ENCODE measurements at places on chromosomes 1 and 21. TPM values are rescaled to one million over a fixed set of nuclear protein-coding genes. Genes with fewer than 3 reads are reported as not detected.
A peak's percentile ranks its signal among the peaks of the same experiment; 100 is the strongest.

HCN3 gene
- total RNA-seq, result 1.9 TPM

SYCP1 gene
- total RNA-seq, result not detected

- peaks cover 5% of the 10 kb centered on the region for H3K4me1 ChIP-seq
- peak overlapping the region; percentile 85 for H3K27ac ChIP-seq
- DNase-seq, result no peak
- H3K4me3 ChIP-seq, result no peak overlapping the region
Observed at GRCh38 chr1:219299420-219299819, 125.7 kb downstream of the LYPLAL1 start.

DNA sequence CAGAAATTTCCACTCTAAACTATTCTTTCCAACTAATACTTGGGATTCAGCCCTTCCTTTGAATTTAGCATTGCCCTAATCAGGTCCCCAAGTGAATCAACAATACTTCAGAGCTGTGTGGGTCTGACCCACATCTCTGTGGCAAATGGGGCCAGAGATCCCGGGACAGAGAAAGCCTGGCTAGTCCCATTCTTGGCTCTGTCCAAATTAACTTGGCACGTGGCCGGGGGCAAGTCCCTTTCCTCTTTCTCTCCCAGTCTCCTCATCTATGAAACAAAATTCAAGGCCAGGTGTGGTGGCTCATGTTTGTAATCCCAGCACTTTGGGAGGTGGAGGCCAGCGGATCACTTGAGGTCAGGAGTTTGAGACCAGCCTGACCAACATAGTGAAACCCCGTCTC is 6.3 kb upstream of the ZC3H12A start:
- no peak overlapping the region for H3K27ac ChIP-seq
- no peaks in the 10 kb centered on the region for H3K27me3 ChIP-seq
- H3K36me3 ChIP-seq, result no peaks in the 10 kb centered on the region
- H3K4me1 ChIP-seq, result peaks cover 24% of the 10 kb centered on the region

- H3K4me3 ChIP-seq, result no peak overlapping the region
- H3K27ac ChIP-seq, result no peak overlapping the region
- peaks cover 10% of the 10 kb centered on the region for H3K4me1 ChIP-seq
- H3K36me3 ChIP-seq, result no peaks in the 10 kb centered on the region
Observed at GRCh38 chr1:39958403-39959200, 3.7 kb downstream of the MFSD2A start.

Data from thoracic aorta (tissue), 2 donors.